ENCODE measurements at places on chromosomes 5 and 9.

DNA sequence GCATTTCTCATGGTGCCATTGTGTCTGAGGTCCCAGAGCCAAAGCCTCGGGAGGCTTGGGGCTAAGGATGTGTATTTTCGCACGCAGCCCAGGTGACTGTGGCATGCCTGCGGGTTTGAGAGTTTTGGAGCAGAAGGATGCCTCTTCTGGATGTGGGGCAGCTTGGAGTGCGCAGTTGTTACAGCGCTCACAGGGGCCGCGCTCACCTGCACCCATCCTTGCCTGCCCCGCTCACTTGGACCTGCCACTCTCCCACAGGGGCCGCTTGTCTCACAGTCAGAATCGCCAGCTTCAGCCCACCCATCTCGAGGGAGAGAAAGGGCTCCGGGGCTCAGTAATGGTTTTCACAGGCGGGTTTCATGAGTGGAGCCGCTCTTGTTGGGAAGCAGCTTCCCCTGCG lies 132.9 kb downstream of the MVB12B start:
- DNase-seq, result no peak

GRCh38 chr9:116797276-116797675 lies 110.2 kb downstream of the TRIM32 start:
- no peak for DNase-seq

DNA sequence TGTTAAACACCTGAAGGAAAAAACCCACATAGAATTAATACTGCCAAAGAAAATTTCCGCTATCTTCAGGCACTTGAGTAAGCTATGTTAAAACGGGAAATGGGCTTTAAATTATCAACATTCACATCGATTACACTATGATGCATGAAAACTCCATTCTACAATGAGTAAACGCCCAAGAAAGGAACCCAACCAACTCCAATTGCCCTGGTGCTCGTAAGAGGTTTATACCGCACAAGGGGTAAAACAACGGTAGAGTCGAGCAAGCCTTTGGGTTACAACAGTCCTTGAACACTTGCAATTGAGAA lies 1.0 kb downstream of the AGTPBP1 start:
- no peak for DNase-seq

GRCh38 chr5:115962565-115963402 lies 509 bp downstream of the LVRN start:
- no peak for DNase-seq

DNA sequence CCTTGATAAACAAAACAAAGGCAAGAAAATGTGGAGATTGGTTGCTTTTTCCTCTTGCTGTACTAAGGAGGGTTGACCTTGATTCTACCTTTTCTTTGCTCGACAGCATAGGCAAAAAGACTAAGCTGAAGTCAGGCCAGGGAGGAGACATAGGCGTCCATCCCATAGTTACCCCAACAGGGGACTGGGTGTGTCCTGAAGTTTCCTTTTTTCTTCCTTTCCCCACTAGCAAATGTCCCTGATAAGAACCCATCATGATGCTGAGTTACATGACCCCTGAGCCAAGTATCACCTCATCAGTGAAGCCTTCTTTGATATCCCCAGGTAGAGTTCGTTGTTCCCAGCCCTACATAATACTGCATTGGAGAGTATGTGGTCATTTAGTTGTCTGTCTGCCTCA lies 9.9 kb upstream of the SHROOM1 start:
- no peak for DNase-seq

- no peak for DNase-seq
These were observed 25.4 kb downstream of the EXOC3 start for GRCh38 chr5:468401-468800.

DNA sequence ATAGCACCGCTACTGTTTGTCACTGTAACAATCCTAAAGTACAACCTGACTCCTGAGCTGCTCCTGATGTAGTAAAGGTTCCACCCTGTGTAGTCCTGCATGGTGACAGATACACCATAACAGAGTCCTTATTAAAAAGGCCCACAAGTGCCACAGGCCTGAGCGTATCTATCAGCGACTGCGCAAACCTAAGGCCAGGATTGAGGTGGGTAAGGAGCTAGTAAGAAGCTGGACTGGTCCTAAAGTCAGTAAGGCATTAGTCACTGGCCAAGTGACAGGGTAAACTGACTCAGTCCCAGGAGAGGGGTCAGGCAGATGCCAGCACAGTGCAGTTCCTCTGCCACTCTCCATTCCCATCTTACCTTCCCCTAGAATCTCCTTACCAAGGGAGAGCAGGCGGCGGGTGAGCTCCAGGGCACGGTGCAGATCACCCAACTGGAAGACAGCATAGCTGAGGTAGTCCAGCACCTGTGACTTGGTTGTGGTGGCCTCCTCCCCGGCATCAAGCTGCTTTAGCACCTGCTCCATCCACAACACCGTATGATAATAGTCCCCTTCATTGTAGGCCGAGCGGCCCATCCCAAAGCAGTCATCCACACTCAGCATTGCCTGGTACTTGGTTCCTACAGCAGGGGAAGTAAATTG lies 17.6 kb downstream of the P4HA2 start:
- DNase-seq, result no peak

GRCh38 chr5:168041583-168041982 lies 249.9 kb upstream of the WWC1 start:
- DNase-seq, result no peak

DNA sequence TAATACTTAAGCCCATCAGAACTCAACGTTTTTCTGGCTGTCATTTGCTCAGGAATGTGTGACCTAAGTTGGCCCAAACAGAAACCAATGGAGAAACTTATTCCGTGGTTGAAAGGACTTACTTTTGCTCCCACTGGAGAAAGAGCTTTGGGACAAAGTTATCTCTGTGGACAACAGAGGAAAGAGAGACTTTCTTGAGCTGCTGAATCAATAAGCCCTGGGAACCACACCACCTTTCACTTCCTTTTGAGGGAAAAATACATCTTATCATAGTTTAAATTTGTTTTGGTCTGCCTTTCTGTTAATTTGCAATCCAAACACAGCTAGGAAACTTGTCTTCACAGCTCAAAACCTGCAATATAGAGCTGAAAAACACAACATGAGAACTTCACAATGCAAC lies 62.8 kb upstream of the VCAN start:
- DNase-seq, result no peak

DNA sequence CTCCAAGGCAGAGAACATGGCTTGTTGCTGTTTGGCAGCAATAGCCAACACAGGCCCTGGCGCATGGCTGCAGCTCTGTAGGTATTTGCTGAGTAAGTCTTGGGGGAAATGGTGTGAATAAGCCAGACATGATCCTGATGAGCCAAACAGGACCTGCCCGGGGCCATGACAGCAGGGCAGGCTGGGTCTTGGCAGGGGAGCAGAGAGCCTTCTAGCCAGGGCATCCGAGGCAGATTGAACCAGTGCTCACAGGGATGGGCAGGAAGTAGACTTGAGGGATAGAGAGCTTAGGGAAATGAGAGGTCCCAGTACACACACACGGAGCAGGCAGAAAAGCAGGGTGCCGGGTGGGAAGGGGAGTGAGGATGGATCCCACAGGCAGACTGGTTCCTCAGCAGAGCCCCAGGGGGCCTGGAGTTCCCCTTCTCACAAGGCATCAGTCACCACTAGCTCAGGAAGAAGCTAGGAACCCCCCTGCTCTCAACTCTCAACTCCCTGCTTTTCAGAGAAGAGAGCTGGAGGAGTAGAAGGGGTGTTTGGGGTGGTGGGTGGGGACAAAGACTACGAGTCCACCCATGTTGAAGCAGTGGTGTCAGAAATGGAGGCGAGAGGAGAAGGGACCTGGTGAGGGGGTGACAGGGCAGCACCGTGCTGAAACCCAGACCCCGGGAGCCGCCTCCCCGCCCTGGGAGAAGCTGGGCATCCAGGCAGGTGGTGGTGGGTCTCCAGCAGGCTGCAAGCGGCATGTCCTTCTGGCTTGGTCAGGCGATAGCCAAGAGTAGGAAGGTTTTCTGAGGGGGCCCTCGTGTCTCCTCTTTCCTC lies 111.1 kb downstream of the RGS3 start:
- DNase-seq, result no peak

DNA sequence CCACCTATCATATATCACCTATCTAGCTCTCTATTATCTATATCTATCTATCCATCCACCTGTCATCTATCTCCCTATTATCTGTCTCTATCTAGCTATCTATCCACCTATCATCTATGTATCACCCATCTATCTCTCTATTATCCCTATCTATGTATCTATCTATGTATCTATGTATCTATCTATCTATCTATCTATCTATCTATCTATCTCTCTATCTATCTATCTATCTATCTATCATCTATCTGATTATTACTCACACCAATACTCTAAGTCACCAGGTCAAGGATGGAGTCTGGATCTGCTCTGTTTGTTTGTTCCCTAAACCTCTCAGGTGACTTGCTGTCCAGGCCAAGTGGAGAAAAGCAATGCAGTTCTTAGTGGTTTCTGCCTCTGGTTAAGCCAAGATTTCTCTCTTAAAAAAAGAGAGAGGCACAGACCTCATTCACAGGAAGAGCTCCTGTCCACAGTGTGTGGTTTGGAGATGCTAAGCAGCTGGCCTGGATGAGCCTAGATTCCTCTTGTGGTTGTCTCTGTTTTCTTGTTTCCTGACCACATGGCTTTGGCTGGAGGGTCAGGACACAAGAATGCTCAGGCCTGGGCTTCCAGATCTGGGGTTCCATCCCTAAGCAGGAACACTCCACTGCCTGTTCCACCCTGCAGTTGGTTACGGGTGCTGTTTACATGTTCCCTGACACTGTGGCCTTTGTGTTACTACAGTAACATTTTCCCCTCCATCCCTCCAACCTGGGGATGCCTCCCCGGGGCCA lies 133.4 kb downstream of the PHF2 start:
- no peak for DNase-seq

Data from activated CD8-positive, alpha-beta memory T cell treated with anti-CD3 and anti-CD28 coated beads for 4 hours (primary cell).